ENCODE measurements at places on chromosomes 6 and 20.
A peak's percentile ranks its signal among the peaks of the same experiment; 100 is the strongest.

GRCh38 chr6:35427851-35428321, 24.3 kb upstream of the FANCE start:
- no peak for DNase-seq

- no peak for DNase-seq
Measured at GRCh38 chr20:41261790-41262717, 55.5 kb downstream of the ZHX3 start.

GRCh38 chr20:53586640-53587039, 7.0 kb downstream of the ZNF217 start:
- no peak for DNase-seq

GRCh38 chr6:32087574-32088486, 21.3 kb downstream of the TNXB start:
- DNase-seq: peak; percentile 54

DNA sequence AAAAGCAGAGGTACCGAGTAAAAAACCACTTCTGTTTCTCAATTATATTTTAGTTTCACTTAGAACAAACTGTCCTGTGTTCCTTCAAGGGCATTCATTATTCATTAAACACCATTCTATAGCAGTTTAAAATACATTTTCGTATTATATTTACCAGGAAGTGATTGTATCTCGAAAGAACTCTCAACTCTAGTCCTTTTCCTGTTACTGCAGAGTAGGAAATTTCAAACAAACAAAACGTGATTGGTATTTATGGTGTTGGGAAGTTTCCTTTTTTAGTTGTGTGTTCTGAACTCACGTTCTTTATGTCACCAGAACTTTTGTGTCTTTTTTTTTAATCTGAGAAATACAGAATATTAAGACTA, 139.5 kb upstream of the BTBD3 start:
- no peak for DNase-seq

GRCh38 chr6:119348096-119348747, 1.3 kb downstream of the MAN1A1 start:
- peak; percentile 18 for DNase-seq

GRCh38 chr6:151651639-151652038, 155.8 kb upstream of the ESR1 start:
- DNase-seq: no peak

DNA sequence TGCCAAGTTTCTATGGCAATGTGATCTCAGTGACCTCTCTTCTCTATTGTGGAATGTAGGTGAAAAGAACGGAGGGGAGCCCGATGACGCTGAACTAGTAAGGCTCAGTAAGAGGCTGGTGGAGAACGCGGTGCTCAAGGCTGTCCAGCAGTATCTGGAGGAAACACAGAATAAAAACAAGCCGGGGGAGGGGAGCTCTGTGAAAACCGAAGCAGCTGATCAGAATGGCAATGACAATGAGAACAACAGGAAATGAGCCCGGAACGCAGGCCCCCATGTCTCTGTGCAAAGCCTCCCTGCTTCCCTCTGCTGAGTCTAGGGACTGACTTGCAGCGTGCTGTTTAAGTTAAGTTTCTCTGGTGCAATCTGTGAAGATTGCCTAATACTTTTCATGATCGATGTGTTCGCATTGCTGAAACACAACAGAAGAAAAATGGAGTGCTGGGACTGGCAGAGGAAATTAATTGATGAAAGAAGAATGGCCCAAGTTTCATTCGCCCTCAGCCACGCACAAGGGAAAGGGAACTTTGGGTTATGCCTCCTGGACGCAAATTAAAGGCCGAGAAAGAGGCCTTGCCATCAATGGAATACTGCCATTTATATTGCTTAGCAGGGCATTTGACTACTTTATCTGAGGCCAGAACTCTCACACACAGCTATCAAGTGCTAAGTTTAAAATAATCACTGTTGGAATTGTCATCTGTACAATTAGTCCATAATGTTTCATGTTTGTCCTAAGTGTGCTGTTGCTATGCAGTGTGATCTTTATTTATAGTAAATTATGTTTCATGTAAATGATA, 146.4 kb downstream of the AKAP7 start:
- peak; percentile 68 for DNase-seq

- DNase-seq: no peak
Measured at GRCh38 chr6:162710419-162710818, 17.1 kb downstream of the PRKN start.

DNA sequence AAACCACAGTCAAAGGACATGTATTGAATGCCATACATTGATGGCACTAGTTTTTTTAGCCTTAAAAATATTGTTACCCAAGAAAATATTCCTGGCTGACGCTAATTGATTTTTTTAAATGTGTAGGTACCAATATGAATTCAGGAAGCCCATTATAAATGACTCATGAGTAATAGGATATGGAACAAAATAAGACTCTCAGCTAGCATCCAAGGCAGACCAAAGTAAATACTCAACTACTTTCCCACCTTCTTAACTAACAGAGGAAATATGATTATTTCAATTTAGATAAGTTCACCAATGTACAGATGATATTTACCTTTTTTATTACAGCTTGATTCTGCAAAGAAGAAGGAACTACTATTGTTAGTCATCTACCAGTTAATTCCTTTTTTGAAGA, 43.2 kb upstream of the TXNDC5 start:
- no peak for DNase-seq

DNA sequence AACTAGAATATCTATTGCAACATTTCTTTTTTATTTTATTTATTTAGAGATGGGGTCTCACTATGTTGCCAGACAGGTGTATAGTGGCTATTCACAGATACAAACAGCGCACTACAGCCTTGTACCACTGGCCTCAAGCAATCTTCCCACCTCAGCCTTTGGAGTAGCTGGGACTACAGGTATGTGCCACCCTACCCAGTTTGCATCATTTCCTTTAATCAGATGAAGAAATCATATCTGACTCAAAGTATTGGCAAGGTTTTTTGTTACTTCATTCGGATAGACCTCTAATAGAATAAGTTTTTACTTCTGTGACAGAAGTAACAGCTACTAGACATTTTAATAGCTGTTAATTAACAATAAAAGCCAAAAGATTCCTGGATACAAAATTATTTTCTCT, 153.9 kb downstream of the CDK19 start:
- no peak for DNase-seq

GRCh38 chr6:7642791-7643190, 52.8 kb downstream of the SNRNP48 start:
- DNase-seq: no peak

GRCh38 chr6:149935246-149935645, 6.6 kb upstream of the ULBP2 start:
- DNase-seq: no peak

All from activated effector memory CD4-positive, alpha-beta T cell treated with Interleukin-2 at 50 U/mL for 16 hours (primary cell).